ENCODE measurements at places on chromosomes 12 and 14.

DNA sequence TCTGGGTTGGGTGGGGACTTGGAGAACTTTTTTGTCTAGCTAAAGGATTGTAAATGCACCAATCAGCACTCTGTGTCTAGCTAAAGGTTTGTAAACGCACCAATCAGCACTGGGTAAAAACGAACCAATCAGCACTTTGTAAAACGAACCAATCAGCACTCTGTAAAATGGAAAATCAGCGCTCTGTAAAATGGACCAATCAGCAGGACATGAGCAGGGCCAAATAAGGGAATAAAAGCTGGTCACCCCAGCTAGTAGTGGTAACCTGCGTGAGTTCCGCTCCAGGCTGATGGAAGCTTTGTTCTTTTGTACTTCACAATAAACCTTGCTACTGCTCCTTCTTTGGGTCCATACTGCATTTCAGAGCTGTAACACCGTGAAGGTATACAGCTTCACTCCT is 1.7 kb upstream of the ACOT2 start:
- no peak for DNase-seq

- DNase-seq: no peak
Measured at GRCh38 chr12:109488051-109488665, 10.7 kb downstream of the UBE3B start.

DNA sequence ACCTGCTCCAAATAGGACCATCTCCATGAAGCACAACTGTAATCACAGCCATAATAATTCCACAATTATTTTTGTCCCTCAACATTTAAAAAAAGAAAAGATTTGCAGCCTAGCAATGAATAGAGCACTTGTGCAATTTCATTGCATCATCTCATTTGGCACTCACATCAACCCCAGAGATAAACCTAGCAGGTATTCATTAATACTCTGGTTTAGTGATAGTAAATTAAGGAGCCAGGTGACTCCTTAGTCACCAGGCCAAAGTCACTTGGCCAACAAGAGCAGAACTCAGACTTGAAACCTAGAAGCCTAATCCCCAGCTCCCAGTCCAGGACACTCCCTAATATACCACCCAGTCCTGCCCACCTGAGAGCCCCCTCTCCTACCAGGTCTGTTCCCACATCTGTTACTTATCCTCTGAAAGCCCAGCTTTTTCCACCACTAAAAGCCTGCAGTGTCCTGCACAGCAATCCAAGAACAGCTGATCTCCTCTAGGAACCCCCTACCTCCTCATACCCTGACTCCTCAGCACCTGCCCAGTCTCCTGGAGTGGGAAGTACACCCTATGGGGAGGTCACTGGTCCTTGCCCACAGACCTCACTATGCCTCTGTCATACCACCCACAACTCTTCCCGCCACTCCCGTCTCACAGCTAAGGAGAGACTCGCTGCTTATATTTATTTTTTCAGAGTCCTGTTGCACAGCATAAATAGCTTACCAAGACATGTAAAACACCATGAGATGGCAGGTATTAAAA is 22.1 kb downstream of the OR10P1 start:
- no peak for DNase-seq

DNA sequence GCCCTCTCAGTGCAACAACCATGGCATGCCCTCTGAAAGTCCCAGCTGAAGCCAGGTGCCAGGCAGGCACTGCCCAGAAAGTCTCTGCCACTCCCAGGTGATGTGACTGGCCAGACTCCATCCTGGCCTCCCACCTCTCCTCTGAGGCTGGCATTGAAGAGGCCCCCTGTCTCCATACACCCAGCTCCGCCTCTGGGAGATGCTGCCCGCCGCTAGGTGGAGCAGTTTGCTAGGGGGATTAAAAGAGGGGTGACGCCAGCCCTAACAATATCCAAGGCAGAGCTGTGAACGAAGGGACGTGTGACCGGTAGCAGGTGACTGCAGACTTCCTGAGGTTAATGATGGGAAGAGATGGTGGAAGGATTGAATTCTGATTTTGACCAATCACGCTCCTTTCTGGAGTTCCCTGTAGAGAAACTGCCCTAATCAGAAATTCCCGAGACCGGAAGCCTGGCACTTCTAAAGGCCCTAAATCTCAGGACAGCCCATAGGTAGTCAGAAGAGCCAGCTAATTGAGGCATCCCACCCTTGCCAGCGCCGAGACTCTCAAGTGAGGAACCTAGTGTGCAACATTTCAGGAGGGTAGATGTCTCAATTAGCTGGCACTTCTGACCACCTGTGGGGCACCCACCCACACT is 8.3 kb upstream of the PLEK2 start:
- DNase-seq: peak; percentile 45
